ENCODE measurements at places on chromosomes 2 and 18.
A peak's percentile ranks its signal among the peaks of the same experiment; 100 is the strongest.

- H3K4me1 ChIP-seq: no peaks in the 10 kb centered on the region
- H3K27me3 ChIP-seq: no peaks in the 10 kb centered on the region
- no peak overlapping the region for H3K27ac ChIP-seq
- no peak overlapping the region for H3K4me3 ChIP-seq
- no peak for DNase-seq
- H3K36me3 ChIP-seq: no peaks in the 10 kb centered on the region
Measured at GRCh38 chr2:66699793-66700676, 265.1 kb downstream of the MEIS1 start.

DNA sequence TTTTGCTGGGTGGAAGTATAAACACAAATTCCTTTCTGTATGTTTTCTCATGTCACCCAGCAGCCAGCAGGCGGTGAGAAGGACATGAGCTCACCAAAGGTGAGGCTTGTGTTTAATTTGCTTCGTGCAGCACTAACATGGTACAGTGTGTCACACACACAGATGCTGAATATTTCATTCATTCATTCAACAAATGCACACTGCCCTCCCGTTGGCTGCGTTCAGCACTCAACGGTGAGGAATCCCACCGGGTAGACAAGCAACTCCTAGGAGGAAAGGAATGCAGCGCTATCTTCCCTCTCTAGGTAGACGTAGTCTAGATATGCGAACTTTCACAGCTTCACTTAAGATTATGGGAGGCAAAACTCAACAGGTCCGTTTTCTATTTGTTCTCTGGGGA lies 85.1 kb downstream of the LONRF2 start:
- H3K27me3 ChIP-seq: peaks cover 3% of the 10 kb centered on the region
- no peak overlapping the region for H3K27ac ChIP-seq
- H3K36me3 ChIP-seq: no peaks in the 10 kb centered on the region
- H3K4me1 ChIP-seq: peaks cover 14% of the 10 kb centered on the region
- DNase-seq: no peak

- no peaks in the 10 kb centered on the region for H3K36me3 ChIP-seq
- no peaks in the 10 kb centered on the region for H3K4me1 ChIP-seq
- H3K27ac ChIP-seq: no peak overlapping the region
- no peaks in the 10 kb centered on the region for H3K27me3 ChIP-seq
Measured at GRCh38 chr2:150097901-150098531, 389.5 kb downstream of the RND3 start.

- no peaks in the 10 kb centered on the region for H3K27me3 ChIP-seq
- H3K4me1 ChIP-seq: no peaks in the 10 kb centered on the region
- H3K27ac ChIP-seq: no peak overlapping the region
- no peak for DNase-seq
- H3K4me3 ChIP-seq: no peak overlapping the region
Measured at GRCh38 chr2:6626401-6627012, 239.2 kb downstream of the CMPK2 start.

GRCh38 chr2:106825161-106825560 lies 60.8 kb downstream of the ST6GAL2 start:
- no peak overlapping the region for H3K27ac ChIP-seq
- H3K4me1 ChIP-seq: no peaks in the 10 kb centered on the region
- no peak overlapping the region for H3K4me3 ChIP-seq
- H3K36me3 ChIP-seq: no peaks in the 10 kb centered on the region
- DNase-seq: no peak

DNA sequence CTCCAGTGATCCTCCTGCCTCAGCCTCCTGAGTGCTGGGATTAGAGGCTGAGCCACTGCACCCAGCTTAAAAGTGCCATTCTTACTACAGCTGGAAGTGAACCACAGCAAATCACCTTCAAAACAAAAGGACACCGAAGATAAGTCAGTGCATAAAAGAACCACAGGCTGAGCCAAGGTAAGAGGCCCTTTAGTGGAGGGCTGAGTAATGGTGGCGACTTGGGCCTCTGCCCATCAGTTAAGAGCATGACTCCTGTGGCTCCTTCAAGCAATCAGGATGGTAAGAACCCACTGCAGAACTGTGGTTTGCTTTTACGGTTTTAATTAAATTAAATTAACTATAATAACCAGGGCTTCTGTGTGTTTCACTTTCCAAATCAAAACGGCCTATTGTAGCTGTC lies 75.1 kb downstream of the CTAGE1 start:
- peaks cover 54% of the 10 kb centered on the region for H3K4me1 ChIP-seq
- no peaks in the 10 kb centered on the region for H3K36me3 ChIP-seq
- H3K27me3 ChIP-seq: peaks cover 15% of the 10 kb centered on the region
- peak overlapping the region; percentile 57 for H3K27ac ChIP-seq
- H3K4me3 ChIP-seq: no peak overlapping the region
- DNase-seq: peak; percentile 53

- peaks cover 31% of the 10 kb centered on the region for H3K4me1 ChIP-seq
- no peak for DNase-seq
- peaks cover 7% of the 10 kb centered on the region for H3K36me3 ChIP-seq
- H3K27me3 ChIP-seq: no peaks in the 10 kb centered on the region
- no peak overlapping the region for H3K4me3 ChIP-seq
- H3K27ac ChIP-seq: no peak overlapping the region
Measured at GRCh38 chr18:62766266-62766665, 50.9 kb downstream of the PHLPP1 start.

DNA sequence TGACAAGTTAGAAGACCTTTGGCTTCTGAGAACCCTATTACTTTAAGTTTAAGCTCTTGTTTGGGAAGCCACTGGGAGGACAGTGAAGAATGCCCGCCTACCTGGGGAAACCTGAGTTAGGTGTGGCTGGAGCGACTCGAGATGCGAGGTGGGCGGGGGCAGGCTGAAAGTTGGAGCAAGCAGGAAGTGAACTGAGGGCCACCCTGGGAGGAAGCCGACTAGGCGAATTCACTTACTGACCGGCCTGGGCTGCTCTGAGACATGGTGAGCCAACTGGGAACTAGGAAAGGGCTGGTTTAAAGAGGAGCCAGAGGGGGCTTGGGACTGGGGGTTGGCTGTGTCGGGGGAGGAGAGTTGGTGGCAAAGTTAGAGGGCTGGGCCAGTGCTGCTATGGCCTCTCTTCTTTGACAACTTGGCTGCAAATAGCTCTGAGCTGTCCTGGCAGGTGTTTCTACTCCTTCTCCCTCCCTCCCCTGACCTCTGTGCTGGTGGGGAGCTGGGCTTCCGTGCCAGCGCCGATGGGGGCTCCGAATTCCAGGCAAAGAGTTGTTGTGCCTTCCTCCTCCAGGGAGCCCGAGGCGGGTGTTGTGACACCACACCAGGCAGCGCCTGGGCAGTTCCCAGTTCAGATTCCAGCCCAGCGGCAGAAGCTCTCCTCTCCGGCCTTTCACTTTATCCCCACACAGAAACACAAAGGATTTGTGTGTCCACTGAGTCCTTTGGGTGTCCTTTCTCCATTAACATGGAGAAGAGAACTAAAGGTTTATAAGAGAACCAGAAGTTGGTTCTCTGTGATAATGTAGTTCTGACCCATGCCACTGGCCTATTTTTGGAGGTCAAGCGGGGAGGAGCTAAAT lies at the start of gene VAMP8:
Gene VAMP8, plus strand, starts transcription at position 201 of the 857 bp plus-strand sequence. Its CDS starts 61 bp downstream, at position 262.
- peak; percentile 78 for DNase-seq
- peak within 1 kb of the TSS; percentile 85 for H3K27ac ChIP-seq
- peak within 1 kb of the TSS; percentile 98 for H3K4me3 ChIP-seq
- peaks cover 2% of the 10 kb centered on the region for H3K27me3 ChIP-seq

- no peak overlapping the region for H3K27ac ChIP-seq
- no peaks in the 10 kb centered on the region for H3K36me3 ChIP-seq
- DNase-seq: no peak
- peaks cover 57% of the 10 kb centered on the region for H3K27me3 ChIP-seq
- H3K4me3 ChIP-seq: no peak overlapping the region
Measured at GRCh38 chr2:70557171-70557838, 3.7 kb upstream of the TGFA start.

GRCh38 chr2:181602017-181602416 lies 54.9 kb downstream of the CERKL start:
- no peak for DNase-seq
- peaks cover 4% of the 10 kb centered on the region for H3K4me1 ChIP-seq
- peaks cover 11% of the 10 kb centered on the region for H3K27me3 ChIP-seq
- H3K36me3 ChIP-seq: peaks cover 3% of the 10 kb centered on the region
- H3K4me3 ChIP-seq: no peak overlapping the region

DNA sequence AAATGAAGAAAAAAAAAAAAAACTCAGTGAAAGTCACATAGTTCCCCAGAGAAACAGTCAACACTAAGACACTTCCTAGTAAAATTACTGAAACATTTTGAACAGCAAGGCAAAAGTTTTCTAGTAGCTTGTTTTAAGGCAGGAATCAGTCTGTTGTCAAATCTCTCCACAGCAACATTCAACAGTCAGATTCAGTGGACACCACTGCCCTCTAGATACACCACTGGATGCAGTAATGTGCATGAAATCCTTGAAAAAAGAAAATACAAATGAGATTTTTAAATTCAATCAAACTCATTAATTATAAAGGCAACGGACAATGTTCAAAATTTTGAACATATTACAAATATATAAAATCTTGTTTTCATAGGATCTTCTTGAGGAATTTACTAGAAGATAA lies 46.4 kb downstream of the GRB14 start:
- H3K4me1 ChIP-seq: no peaks in the 10 kb centered on the region
- no peak overlapping the region for H3K4me3 ChIP-seq
- H3K27me3 ChIP-seq: no peaks in the 10 kb centered on the region

DNA sequence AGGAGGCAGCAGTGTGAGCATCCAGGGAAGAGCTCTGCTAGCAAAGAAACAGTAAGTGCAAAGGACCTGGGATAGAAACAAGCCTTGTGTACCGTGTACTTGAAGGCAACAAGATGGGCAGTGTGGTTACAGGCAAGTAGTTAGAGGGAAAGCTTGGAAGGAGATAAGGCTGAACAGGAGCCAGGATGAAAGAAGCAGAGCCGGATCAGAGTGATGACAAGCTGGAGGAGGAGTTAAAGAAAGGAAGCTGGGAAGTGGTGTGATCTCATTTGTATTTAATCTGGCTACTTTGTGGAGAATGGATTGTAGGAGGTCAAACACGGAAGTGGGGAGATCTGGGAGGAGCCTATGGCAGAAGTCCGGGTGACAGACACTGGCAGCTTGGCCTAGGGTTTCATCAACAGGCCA lies 44.7 kb upstream of the VPS54 start:
- no peak for DNase-seq
- H3K27me3 ChIP-seq: no peaks in the 10 kb centered on the region
- no peaks in the 10 kb centered on the region for H3K36me3 ChIP-seq
- H3K4me3 ChIP-seq: no peak overlapping the region

- H3K4me3 ChIP-seq: no peak overlapping the region
- peaks cover 17% of the 10 kb centered on the region for H3K27me3 ChIP-seq
- peaks cover 6% of the 10 kb centered on the region for H3K4me1 ChIP-seq
- H3K36me3 ChIP-seq: peaks cover under 1% of the 10 kb centered on the region
- no peak overlapping the region for H3K27ac ChIP-seq
Measured at GRCh38 chr2:191629976-191630712, 47.8 kb upstream of the NABP1 start.

- H3K27ac ChIP-seq: no peak overlapping the region
- no peaks in the 10 kb centered on the region for H3K27me3 ChIP-seq
- no peak overlapping the region for H3K4me3 ChIP-seq
- H3K4me1 ChIP-seq: no peaks in the 10 kb centered on the region
Measured at GRCh38 chr2:26801328-26801727, 15.5 kb downstream of the CENPA start.

GRCh38 chr2:70890469-70891065 lies 45.1 kb upstream of the ATP6V1B1 start:
- no peak overlapping the region for H3K27ac ChIP-seq
- no peak for DNase-seq
- peaks cover 26% of the 10 kb centered on the region for H3K4me1 ChIP-seq
- peaks cover 95% of the 10 kb centered on the region for H3K27me3 ChIP-seq

DNA sequence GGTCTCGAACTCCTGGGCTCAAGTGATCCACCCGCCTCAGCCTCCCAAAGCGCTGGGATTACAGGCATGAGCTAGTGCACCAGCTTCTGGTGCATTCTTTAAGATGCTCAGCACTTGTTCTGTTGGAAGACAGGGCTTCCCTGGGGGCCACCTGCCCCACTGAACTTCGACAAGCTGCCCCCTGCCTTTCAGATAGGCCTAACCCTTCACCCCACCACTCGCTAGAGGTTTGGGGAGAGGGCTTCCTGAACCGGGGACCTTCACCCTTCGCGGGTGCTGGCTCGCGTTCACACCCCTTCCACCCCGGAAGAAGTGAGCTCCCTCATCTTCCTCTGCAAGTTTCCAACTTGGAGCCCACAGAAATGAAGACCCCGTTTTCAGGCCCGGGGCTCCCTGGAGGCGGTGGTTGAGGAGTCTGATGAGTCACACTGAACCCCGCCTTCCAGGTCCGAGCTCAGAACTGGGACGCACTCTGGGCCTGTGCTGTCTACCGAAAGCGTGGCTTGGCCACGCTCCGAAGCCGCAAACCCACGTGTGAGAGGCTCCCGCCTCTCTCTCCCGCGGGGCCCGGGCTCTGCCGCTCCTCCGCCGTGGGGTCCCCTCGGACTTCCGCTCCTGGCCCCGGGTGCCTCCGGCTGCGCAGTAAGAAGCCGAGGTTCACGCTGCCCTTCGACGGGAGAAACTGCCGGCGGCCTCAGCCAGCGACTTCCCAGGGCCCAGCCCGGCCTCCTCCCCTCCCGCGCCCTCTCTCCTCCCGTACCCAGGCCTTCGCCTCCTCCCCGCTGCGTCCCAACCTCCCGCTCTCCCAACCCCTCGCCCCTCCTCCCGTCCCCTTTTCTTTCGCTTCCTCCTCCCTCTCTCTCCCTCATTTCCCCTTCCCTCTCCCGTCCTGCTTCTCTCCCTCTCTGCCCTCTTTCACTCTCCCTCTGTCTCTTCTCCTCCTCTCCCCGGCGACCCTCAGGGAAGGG lies 47.5 kb upstream of the SP3 start:
- H3K4me1 ChIP-seq: peaks cover 3% of the 10 kb centered on the region
- peak; percentile 50 for DNase-seq
- H3K27ac ChIP-seq: no peak overlapping the region
- peaks cover 20% of the 10 kb centered on the region for H3K27me3 ChIP-seq
- H3K36me3 ChIP-seq: no peaks in the 10 kb centered on the region

DNA sequence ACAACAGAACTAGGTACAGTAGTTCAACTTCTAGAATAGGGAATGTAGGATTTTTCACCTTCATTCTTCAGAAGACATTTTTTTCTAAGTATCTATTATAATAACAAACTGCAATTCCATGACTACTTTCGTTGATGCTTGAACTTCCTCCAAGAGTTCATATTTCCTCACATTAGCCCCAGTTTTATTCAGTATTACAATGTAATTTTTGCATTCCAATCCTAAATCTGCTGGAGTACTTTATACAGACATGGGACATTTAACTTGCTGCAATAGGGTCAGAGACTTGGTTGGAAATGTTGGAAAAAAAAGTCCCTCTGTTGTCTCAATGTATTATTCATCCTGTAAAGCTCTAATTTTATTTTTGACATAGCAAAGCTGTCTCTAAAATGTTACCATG lies 19.6 kb upstream of the FTCDNL1 start:
- H3K27ac ChIP-seq: no peak overlapping the region
- no peak overlapping the region for H3K4me3 ChIP-seq
- DNase-seq: no peak
- peaks cover 45% of the 10 kb centered on the region for H3K27me3 ChIP-seq
- H3K4me1 ChIP-seq: no peaks in the 10 kb centered on the region

GRCh38 chr2:233988581-233988980 lies 61.9 kb upstream of the SPP2 start:
- H3K4me3 ChIP-seq: no peak overlapping the region
- H3K27me3 ChIP-seq: peaks cover 13% of the 10 kb centered on the region
- no peak for DNase-seq
- H3K27ac ChIP-seq: no peak overlapping the region
- peaks cover 41% of the 10 kb centered on the region for H3K4me1 ChIP-seq

GRCh38 chr2:231911381-231911780 lies 14.8 kb downstream of the NPPC start:
- peaks cover 16% of the 10 kb centered on the region for H3K4me1 ChIP-seq
- DNase-seq: no peak
- H3K4me3 ChIP-seq: no peak overlapping the region
- peaks cover 12% of the 10 kb centered on the region for H3K27me3 ChIP-seq
- H3K27ac ChIP-seq: no peak overlapping the region
- H3K36me3 ChIP-seq: no peaks in the 10 kb centered on the region

Data from activated CD8-positive, alpha-beta memory T cell treated with anti-CD3 and anti-CD28 coated beads, Interleukin-2, amount 10 ng/mL, durations not matched to agents 7 days and 5 days (primary cell).